Urinary bladder (tissue), 4 donors: ENCODE measurements at places on chromosomes 3 and 15.

DNA sequence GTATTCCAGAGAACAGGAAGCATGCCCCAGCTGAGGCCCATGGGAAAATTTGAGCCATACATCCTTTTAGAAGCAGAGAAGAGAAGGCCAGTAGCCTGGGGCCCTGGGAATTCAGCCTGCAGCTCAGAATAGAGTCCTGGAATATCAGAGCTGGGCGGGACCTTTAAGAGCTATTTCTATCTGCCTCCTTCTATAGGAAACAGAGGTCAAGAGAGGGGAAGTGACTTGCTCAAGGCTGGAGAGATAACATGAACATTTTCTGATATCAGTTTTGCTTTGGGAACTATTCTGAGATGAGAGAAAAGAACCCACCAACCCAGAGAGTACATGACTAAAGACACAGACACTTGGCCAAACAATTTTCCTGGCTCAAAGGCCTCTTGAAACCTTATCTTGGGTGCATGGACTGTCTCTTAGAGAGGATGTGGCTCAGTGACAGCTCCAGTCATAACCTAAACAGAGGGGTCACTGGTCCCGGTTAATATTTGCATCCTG lies 26.0 kb downstream of the MASP1 start:
- DNase-seq, result no peak

DNA sequence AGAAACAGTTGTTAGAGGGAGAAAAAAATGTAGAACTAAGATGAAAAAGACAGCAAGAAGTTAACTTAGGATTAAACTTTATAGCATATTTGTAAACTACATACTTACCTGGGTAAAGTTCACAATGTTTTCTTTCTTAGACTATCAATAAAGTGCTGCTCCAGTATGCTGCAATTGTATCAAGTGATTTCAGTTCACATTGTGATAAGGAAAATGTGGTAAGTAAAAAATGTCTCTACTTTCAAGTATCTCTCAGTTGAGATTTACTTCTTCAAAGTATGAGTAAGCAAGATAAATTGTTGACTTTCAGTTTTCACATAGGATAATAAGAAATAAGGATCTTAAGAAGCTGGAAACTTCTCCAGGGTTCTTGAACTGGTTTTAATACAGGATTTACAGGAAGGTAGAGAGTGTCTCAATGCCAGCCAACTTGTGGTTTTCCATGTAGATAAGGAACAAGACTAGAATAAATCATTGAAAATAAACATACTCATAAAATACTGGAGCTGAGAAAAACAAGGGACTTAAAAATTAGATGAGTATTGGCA lies 528.8 kb downstream of the UNC13C start:
- no peak for DNase-seq

DNA sequence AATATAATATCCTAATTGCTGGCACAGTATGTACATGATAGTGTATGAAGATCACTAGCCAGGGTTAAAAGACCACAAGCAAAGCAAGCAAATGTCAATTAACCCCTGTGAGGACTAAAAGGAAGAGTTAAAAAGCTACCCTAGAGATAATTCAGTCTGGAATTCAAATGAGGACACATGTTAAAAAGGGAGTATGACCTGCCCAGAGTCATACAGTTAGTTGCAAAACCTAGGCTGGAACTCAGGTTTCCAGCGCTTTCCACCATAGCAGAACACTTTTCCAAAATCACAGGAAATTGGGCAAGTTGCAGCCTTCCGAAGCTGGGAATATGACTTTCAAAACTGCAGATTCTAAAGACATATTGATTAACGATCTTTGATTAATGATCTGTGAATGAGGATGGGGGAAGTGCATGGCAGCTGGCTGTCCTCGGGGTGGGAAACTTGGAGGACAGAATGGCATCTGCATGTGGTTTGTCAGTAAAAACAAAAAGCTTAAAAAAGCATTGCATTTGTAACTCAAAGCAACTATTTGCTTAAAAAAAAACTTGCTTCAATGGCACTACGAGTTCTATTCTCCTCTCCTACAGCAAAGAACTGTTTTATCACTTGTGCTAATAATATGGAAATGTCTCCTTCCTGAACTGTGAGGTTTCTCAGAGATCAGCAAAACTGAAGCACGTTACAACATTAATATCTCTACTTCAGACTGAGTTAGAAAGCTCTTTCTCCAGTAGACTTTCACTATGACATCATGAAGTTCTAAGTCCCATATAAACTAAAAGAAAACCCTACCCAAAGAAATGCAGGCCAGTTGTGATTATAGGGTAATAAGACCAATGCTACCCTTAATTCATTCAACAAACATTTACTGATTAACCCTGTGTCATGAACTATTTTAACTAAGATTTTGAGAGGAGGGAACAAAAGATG lies 46.2 kb downstream of the IGSF11 start:
- DNase-seq, result no peak

DNA sequence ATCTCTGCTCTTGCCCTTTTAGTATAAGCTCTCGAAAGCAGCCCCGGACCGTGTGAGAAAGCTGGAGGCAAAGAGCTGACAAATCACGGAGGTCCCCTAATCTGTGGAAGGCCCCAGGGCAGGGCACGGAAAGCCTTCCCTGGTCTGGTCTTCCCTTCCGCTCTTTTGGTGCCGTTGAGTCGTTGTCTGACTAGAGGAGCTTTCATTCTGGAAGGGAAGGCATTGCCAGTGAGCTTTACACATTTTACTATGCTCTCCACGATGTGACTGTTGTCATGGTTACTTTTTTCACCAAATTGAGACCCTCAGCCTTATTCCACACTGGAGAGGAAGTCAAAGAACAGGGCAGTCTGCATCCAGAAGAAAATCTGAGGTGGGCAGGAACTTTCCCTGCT lies 71.7 kb downstream of the CYP19A1 start:
- DNase-seq, result no peak

DNA sequence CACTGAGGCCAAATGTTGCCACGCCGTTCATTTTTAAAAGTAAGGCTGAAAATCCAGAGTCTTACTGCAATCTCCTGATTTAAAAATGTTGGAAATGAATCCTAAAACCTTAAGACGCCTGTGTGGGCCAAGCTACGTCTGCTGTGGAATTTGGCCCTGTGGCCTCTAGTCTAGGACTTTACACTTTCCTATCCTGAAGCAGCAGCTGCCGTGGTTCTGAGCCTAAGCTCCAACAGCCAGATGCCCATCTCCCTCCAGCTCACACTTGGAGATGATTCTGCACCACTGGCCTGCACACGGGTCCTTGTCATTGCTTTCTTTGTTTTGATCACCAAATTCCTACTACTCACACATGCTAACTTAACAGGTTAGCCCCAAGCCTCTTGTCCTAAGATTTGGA lies 286.4 kb upstream of the LYSMD4 start:
- DNase-seq, result no peak

DNA sequence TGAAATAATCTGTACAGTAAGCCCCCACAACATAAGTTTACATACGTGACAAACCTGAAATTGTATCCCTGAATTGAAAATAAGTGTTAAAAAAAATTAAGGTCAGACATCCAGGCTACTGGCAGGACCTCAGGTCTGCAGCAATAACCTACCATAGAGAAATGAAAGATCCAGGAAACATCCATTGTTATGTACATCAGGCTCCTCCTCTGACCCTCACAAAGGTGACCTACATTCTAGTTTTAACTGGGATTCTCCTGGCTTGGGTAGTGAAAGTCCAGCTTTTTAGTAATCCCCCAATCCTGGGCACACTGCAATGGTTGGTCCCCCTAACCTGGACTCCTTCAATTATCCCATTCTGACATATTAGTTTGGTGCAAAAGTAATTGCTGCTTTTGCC lies 749.6 kb upstream of the LMCD1 start:
- no peak for DNase-seq

- DNase-seq, result no peak
These were observed 41.9 kb downstream of the NMD3 start for GRCh38 chr3:161263057-161263456.

- DNase-seq, result no peak
These were observed 47.9 kb downstream of the YEATS2 start for GRCh38 chr3:183745300-183746098.

- no peak for DNase-seq
These were observed 54.2 kb upstream of the PIK3R4 start for GRCh38 chr3:130800829-130801228.

DNA sequence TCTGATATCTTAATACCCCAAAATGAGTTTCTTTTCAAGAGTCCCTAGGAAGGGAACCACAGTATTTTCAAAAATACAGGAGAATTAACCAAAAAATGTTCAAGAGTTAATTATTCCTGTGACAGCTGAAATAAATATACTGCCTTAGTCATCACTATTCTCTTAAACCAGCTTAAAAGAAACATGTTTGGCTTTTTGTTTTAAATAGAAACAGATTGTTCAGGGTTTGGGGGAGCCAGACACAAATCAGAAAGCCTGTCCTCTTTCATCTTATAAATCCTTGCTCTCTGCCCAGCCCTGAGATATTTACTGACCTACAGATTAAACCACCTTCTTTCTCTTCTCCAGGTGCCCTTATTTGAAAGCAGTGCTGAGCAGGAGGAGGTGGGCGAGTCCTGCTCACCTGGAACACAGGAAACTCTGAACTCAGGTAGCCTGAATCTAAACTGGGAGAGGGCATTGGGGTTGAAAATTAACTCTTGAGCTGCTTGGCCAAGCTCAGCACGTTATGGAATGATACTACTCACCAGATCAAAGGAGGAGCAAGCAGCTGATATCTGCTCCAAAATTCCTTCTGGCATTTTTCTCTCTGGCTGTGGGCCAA lies 84.1 kb upstream of the SPRED1 start:
- DNase-seq, result no peak

DNA sequence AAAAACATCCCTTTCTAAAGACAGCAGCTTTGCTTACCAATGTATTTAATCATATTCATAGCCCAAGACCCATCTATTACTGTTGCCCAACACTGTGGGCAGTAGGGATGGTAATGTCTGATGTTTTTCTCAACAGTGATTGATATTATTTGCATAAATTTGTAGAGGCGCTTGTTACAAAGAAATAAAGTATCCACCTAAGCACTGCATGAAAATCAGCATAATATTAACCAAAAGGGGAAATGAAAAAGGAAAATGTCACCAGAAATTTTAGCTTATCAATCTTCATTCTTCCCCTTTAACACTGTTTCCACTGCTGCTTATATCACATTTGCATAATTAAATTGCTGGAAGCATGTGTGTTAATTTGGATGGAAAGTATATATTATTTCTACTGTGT lies 140.5 kb downstream of the CTNNB1 start:
- no peak for DNase-seq

GRCh38 chr3:108021533-108021932 lies 69.3 kb downstream of the CD47 start:
- no peak for DNase-seq

- DNase-seq, result no peak
These were observed 2.5 kb upstream of the NCKIPSD start for GRCh38 chr3:48688032-48688736.

GRCh38 chr3:160810362-160811236 lies 54.6 kb downstream of the PPM1L start:
- DNase-seq, result no peak

DNA sequence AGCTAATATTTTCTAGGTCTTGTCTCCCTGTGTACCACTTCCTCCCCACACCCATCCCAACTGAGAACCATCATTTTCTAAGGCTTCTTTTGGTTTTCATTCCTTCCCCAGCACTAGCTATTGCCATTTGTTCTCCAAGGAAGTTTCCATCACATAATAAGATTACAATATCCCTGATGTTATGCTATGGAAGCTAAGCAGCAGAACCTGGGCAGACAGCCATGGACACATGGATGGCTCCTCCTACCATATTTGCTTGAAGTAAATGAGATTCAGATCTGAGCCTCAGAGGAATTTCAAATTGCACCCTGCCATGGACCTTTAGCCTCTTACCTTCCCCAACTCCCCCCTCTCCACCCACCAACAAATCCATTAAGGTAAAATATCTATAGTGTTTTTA lies 31.5 kb downstream of the GASK1A start:
- no peak for DNase-seq

DNA sequence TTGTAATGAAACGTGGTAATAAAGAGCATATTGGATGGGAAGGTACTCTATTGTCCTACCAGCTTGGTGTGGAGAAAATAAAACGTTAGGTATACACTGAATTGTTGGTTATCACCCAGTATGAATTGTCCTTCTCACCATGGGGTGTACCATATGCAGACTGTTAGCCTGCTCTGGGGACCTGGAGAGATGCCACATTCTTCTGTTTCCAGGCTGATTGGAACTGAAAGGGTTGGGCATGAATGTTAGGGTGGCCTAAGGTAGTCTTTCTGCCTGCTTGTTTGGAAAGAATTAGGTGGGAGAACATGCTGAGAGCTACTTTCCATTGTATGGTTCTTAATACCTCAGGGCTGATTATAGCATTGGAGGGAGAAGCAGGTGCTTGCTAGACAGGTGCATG lies 340.6 kb downstream of the PTPRG start:
- no peak for DNase-seq

- no peak for DNase-seq
These were observed 92.8 kb upstream of the UBE2E1 start for GRCh38 chr3:23712656-23713559.

GRCh38 chr3:113265231-113265630 lies 53.9 kb downstream of the BOC start:
- no peak for DNase-seq

DNA sequence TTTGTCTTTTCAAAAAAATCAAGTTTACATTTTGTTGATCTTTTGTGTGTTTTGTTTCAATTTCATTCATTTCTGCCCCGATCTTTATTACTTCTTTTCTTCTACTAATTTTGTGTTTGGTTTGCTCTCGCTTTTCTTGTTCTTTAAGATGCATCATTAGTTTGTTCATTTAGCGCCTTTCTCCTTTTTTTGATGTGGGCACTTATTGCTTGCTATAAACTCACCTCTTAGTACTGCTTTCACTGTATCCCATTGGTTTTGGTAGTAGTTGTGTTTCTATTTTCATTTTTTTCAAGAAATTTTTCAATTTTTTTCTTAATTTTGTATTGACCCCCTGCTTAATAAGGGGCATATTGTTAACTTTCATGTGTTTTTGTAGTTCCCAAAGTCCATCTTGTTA lies 34.4 kb downstream of the PRKCI start:
- DNase-seq, result no peak

DNA sequence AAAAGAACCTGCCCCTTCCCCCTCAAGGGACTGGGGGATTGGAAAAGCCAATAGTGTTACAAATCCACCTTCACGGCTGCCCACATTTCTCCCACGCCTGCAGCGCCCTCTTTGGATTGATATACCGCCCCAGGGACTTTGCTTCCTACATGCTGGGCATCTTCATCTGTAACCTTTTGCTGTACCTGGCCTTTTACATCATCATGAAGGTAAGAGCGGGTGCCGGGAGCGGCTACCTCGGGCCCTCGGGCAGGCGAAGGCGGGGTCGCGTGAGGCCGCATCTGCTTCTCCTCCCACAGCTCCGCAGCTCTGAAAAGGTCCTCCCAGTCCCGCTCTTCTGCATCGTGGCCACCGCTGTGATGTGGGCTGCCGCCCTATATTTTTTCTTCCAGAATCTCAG lies 73.1 kb downstream of the USF3 start:
- DNase-seq, result no peak

GRCh38 chr3:149454746-149455145 lies 19.8 kb upstream of the TM4SF4 start:
- no peak for DNase-seq

DNA sequence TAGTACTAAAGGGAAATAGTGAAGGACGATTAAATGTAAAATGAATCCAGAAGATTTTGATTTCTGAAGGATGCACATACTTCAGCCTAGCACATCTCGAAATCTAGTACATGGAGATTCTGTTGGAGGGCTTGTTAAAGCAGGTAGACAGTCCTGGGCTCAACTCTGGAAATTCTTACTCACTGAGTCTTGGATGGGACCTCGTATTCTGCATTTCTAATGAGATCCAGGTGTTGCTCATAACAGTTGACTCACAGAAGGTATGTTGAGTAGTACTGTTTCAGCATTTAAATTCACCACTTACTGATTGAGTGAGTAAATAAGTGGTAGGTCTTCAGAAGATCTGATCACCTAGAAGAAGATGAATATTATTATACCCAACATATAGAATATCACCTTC lies 623.4 kb upstream of the SGO1 start:
- no peak for DNase-seq
